ENCODE measurements at places on chromosomes 11 and 22.
A peak's percentile ranks its signal among the peaks of the same experiment; 100 is the strongest.

- no peak for DNase-seq
Observed at GRCh38 chr22:49929994-49930575, 11.7 kb downstream of the CRELD2 start.

DNA sequence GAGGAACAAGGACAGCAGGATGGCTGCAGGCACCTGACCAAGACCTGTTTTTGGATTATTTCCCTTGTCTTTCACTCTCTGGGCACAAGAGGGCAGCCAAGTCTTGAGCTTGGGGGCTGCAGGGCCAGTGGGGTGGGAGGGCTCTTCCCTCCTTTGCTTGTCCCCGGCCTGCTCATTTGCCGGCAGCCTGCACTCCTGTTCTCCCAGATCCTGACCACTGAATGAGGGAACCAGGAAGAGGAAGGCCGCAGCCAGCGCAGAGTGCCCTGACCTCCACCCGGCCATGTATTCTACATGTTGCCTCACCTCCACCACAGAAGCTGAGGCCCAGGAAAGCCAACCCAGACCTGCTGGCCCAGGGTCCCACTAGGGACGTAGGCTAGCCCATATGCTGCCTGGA is 15.5 kb upstream of the NNMT start:
- DNase-seq = peak; percentile 27

DNA sequence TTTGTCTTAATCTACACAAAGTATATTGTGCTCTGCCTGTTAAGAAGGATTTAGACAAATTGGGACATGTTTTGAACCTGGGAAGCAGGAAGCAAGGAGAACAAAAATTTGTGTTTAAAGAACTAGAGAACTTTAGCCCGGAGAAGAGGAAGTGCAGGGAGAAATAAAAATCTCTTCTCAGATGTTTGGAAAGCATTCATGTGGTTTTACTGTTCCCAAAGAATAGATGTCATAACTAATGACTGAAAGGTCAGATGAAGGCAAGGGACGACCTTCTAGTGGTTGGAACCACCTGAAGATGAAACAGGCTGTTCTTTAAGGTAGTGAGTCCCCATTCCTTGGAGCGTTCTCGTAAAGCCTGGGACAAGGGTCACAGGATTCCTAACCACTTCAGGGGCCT is 38.3 kb downstream of the IRAG1 start:
- no peak for DNase-seq

- DNase-seq = no peak
Observed at GRCh38 chr11:81432333-81432732, 1301.3 kb downstream of the FAM181B start.

DNA sequence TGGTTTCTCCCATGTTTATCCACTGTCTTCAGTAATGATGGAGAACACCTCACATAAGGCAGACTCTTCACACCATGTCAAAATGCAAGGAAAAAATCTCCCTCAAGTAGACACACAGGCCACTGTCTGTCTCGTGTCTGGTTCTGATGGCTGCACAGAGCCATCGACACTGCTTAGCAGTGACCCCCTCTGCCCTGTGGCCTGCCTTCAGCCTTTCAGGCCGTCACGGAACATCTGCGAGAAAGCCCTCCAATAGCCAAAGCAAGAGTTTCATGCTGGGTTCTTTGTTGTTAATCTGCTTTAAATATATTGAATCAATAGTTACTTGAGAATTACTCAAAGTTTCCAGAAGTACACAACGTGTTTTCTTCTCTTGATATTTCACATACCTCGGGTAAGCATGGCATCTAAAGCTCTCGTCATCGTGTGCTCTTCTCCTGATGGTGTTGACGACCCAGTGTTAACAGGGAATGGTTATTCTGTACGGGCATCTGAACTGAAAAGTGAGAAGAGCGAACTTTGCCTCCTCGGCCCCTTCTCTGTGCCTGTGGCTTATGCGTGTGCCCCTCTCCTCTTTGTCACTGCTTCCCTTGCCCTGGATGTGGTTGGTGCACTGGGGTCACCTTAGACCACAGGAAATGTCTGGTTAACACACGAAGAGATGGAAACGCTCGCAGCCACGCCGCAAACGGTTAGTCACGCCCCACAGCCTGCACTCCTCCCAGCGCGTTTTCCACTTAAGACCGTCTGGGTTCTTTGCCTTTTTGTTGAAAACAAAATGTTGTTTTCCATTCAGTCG is 33.4 kb upstream of the CTTN start:
- DNase-seq = peak; percentile 74

DNA sequence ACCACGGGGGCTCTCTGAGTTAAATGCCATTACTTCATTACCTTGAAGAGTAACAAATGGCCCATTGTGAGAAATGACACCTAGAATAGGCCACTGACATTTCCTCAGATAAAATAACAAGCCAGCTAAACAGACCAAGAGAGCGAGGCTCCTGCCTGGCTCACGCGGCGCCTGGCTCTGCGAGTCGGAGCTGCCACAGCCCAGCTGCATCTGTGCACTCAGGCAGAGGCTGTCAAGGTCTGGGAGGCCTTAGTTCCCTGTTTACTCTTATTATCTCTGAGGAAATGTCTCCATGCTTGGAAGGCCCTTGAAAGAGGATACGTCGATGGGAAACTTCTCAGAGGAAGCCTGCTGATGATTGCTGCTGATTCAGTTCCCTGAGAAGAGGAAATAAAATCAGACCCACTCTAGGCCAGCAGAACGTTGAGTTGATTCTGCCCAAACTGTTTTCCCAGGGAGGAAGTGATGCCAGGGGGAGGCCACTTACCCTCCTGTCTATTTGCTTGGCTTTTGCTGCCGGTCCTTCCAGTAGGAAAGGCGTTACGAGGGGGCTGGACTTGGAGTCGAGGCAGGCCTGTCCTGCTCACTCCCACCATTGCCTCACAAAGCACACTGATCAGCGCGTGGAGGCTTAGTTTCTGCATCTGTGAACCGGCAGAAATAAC is 208.8 kb downstream of the TBC1D22A start:
- no peak for DNase-seq

GRCh38 chr22:33023153-33023827 is 34.9 kb downstream of the SYN3 start:
- no peak for DNase-seq

- no peak for DNase-seq
Observed at GRCh38 chr11:120123946-120124345, 14.0 kb downstream of the TRIM29 start.

DNA sequence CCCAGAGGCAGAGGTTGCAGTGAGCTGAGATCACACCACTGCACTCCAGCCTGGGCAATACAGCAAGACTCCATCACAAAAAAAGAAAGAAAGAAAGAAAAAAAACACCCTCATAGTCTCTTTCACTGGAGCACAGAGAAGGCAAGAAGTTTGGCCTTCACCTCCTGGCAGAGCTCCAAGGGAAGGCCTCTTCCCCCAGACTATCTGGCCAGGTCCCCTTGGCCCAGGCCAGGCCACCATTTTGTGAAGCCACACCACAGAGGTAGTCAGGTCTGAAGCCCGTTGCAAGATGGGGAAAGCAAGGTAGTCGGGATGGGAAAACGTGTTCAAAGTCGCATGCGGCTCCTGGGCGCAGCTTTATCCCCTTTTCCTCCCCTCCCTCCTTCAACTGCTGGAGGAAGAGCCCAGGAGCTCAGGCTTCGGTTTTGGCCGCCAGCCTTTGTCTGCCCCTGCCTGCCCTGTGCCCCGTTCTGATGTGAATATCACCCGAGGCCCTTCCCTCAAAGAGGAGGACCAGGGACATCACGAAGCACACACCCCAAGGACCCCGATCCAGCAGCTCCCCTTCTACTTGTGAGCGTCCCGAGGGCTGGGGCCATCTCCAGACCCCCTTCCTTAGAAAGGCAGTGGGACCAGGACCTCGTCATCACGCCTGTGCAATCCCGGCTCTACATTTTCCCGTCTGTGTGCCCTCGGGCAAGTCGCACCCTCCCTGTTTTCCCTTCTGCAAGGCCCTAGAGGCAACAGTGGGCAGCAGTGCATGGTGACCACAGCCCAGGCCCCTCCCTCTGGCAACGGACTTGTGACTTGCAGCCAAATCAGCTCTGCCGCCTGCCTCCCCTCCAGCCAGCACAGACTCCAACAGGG is 17.7 kb downstream of the CABP7 start:
- DNase-seq = no peak

DNA sequence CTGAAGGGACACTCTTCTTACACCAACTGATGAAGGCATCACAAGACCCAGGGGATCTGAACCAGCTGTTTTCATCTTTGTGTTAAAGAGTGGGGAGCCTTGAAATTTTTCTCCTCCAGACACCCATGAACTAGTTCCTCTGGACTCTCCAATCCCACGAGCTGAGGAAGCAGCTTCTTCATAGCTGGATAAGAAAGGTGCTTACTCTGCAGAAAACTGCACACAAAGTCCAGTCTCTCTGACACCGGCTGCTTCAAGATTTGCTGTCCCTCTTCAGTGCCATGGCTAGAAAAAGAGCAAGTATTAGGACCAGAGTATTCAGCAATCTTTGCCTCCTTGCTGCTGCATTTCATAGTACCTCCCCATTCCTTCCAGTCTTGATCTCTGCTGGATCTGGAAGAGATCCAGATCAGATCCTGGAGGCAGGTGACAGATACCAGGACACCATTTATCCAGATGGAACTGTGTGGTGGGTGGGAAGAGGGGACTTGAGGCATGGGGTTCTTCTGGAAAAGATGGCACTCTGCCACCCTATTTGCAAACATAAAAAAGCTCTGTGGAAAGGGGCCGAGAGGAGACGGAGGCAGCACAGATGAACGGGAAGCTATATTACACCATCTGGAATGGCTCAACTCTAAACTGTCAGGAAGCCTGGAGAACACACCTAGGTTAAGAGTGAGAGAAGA is 25.5 kb downstream of the IL18BP start:
- DNase-seq = no peak

GRCh38 chr22:24947881-24948280 is 1.4 kb upstream of the LHFPL7 start:
- DNase-seq = no peak

- no peak for DNase-seq
Observed at GRCh38 chr22:19806213-19807160, 45.9 kb downstream of the TBX1 start.

GRCh38 chr11:94046796-94047195 is 25.6 kb downstream of the HEPHL1 start:
- DNase-seq = no peak

DNA sequence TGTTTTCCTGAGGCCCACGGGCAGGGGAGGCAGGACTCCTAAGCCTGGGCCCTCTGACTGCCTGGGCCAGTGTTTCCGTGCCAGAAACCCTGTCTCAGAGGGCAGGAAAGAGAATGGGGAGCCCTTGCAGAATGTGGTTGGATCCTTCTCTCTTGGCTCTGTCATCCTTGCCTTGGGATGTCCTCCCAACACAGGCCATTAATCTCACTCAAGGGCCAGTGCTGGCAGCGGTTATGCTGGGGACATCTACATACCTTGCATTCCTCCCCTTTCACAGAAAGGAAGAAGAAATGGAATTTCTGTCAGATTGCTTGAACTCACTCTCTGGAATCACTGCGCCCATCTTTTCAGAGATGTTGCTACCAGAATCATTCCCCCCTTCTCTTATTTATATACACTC is 296.9 kb downstream of the KIRREL3 start:
- DNase-seq = no peak

DNA sequence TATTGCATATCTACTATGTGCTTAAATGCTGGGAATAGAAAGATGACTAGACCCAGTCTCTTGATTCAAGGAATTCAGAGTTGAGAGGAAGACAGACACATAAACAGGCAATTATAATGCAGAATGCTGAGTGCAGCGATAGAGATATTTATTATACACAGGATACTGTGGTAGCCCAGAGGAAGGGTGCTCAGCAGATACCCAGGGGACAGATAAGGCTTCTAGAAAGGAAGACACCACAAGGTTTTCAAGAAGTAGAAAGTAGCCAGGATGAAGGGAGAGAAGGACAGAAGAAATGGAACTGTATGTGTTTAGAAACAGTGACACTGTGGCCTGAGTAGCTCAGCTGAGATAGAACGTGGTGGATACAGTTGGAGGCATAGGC is 79.4 kb upstream of the NNMT start:
- no peak for DNase-seq

- peak; percentile 74 for DNase-seq
Observed at GRCh38 chr11:9060700-9061111, 30.7 kb downstream of the SCUBE2 start.

GRCh38 chr11:133907216-133907615 is 49.6 kb downstream of the IGSF9B start:
- DNase-seq = no peak

- DNase-seq = no peak
Observed at GRCh38 chr11:76999597-76999996, 34.6 kb upstream of the B3GNT6 start.

GRCh38 chr11:3873712-3874349 is 18.4 kb downstream of the STIM1 start:
- DNase-seq = no peak

DNA sequence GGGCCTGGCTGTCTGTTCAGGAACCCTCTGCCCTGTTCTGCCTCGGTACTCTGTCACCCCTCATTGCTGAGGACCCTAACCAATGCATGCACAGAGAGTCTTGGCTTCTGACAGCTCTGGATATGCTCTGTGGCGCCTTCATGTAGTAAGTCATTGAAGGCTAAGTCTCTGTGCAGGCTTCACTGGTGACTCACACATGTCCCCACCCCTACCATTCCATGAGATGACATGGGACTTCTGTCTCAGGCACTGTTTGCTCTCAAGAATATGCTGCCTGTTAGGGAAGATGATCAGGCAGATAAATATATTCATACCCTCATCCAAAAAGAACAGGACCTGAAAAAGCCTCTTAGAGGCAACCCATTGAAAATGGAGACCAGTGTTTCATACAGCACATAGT is 43.6 kb upstream of the HORMAD2 start:
- no peak for DNase-seq

DNA sequence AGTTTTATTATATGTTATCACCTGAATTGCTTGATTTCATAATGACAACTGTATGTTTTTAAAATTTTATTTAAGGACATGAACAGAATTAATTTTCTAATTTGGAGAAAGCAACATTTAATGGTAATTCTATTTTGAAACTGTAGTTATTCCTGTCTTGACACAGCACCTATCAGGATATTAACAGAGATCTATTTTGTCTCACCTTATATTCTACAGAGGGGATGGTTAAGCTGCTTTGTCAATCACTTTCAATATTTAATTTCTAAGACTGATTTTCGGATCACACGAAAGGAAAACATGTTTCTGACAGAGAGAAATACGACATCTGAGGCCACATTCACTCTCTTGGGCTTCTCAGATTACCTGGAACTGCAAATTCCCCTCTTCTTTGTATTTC is at the start of gene OR5D16:
Gene OR5D16, plus strand, starts transcription at position 301 of the 400 bp plus-strand sequence. Its CDS starts 0 bp downstream, at position 301.
- no peak for DNase-seq

DNA sequence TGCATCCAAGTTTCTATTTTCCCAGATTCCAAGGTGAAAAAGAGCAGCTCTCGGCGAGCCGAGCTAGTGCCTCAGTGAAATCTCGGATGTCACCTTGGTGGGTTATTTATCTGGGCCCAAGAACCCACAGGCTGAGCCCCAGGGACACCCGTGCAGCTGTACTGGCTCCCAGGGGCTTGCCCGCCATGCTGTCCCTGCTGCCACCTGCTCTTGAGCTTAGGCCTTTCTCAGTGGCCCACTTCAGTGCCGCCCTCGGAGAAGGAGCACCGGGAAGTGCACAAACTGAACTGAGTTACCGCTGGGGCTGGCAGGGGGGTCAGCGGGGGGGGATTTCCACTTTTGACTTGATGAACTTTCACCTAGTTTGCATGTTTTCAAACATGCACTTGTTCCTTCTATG is 27.9 kb downstream of the CPT1A start:
- no peak for DNase-seq
